ENCODE measurements at places on chromosomes 16 and 17. TPM values are rescaled to one million over a fixed set of nuclear protein-coding genes. Genes with fewer than 3 reads are reported as not detected.

The KLHL36 gene
- total RNA-seq: 106 TPM

The C16orf89 gene
- total RNA-seq: 1.5 TPM

GRCh38 chr16:79628988-79629387 is 28.5 kb upstream of the MAF start:
- no peaks in the 10 kb centered on the region for H3K36me3 ChIP-seq
- no peaks in the 10 kb centered on the region for H3K27me3 ChIP-seq
- no peak overlapping the region for H3K4me3 ChIP-seq
- DNase-seq: no peak
- H3K27ac ChIP-seq: no peak overlapping the region

The SLX4 gene
- 3.0 TPM for total RNA-seq

GRCh38 chr17:57556977-57557376 is 188.1 kb downstream of the CCDC182 start:
- peaks cover 36% of the 10 kb centered on the region for H3K4me1 ChIP-seq
- DNase-seq: no peak
- no peaks in the 10 kb centered on the region for H3K36me3 ChIP-seq
- no peak overlapping the region for H3K4me3 ChIP-seq
- H3K27me3 ChIP-seq: no peaks in the 10 kb centered on the region

DNA sequence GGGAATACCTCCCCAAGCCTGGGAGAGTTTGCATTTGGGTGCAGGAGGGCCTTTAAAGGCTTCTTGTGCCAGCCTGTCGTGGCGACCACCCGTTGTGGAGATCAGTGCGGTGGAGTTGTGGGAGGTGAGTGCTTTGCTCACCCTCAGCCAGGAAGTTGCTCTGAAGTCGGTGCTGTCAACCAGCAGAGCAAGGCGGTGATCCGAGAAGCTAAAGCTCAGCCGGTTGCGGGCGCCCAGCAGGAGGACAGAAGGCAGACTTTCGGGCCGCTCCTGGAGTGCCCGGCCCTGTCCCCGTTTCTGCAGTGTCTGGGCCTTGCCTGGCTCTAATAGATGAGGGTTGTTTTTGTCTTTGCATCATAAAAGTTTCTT is 1.4 kb downstream of the UBE2I start:
- H3K27ac ChIP-seq: peak overlapping the region; percentile 98
- peak overlapping the region; percentile 73 for H3K4me3 ChIP-seq
- peaks cover 24% of the 10 kb centered on the region for H3K36me3 ChIP-seq
- DNase-seq: no peak
